ENCODE measurements at places on chromosomes 11 and 22.

DNA sequence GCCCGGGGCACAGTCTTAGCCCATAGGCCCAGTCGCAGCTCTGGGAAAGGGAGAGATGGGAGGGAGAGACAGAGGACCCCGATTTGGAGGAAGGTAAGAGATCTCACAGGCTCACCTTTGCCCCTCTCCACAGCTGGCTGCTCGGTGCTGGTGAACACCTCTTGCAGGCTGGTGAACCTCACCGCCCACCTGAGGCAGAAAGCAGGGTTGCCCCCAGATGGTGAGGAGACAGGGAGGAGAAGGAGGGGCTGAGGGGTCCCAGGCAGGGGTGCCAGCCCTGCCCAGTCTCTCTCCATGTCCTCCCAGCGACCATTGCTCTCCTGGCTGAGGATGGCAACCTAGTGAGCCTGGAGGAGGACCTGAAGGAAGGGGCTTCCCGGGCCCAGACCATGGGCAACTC, 1.2 kb downstream of the C22orf15 start:
- DNase-seq, result no peak

- no peak for DNase-seq
Measured at GRCh38 chr11:27864091-27864491, 163.8 kb upstream of the BDNF start.

- no peak for DNase-seq
Measured at GRCh38 chr11:83102834-83103233, 31.1 kb upstream of the RAB30 start.

- peak; percentile 77 for DNase-seq
Measured at GRCh38 chr11:111978028-111978771, 41.1 kb downstream of the DIXDC1 start.

DNA sequence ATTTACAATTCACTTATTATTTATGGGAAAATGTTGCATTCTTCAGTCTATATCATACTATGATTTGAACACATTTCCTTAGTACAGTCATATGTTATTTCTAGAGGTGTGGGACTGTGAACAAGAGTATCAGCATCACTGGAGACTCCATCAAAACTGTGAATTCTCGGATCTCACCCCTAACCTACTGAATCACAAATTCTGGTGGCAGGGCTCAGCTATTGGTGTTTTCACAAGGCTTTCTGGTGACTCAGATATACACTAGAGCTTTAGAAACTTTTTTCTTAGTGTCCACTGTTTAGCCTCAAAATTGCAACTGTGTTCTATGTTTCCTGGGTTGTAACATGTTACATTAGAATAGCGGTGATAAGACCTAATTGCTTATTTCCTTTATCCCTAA, 352.9 kb upstream of the DDI1 start:
- peak; percentile 71 for DNase-seq

- DNase-seq, result no peak
Measured at GRCh38 chr22:44671742-44672141, 30.3 kb upstream of the PRR5 start.

DNA sequence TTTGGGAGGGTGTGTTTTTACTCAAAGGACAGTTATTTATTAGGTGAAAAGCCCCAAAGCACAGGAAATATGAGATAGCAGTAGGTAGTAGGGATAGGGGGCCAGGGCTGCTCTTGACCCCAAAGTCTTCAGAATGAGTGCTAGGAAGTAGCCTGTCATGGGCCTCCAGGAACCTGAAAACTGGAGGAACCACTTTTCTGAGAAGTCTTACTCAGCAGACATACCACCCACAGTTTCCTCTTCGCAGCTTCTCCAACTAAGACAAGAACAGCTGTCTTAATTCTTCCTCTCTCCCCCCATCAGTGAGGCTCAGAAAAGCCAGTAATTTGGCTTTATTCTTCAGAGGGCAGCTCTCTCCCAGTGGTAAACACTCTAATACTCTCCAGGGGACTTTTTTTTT, 84.0 kb upstream of the CTSC start:
- peak; percentile 11 for DNase-seq

DNA sequence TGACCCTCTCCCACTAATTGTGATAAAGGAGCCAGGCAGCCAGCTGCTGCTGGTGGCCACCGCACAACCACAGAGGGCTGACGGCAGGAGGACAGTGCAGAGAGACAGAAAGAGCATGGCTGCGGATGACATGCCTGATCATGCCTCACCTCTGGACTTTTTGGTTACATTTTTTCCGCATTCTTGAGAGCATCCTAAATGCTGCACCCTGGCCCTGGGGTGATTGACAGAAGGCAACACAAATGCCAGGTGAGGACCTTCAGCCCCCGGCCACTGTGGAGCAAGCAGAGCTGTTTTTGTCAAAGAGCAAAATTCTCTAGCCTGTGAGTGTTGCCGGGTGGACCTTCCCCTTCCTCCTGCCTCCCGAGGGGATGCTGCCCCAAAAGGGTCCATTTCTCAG, 78.5 kb downstream of the RPS6KA4 start:
- no peak for DNase-seq

DNA sequence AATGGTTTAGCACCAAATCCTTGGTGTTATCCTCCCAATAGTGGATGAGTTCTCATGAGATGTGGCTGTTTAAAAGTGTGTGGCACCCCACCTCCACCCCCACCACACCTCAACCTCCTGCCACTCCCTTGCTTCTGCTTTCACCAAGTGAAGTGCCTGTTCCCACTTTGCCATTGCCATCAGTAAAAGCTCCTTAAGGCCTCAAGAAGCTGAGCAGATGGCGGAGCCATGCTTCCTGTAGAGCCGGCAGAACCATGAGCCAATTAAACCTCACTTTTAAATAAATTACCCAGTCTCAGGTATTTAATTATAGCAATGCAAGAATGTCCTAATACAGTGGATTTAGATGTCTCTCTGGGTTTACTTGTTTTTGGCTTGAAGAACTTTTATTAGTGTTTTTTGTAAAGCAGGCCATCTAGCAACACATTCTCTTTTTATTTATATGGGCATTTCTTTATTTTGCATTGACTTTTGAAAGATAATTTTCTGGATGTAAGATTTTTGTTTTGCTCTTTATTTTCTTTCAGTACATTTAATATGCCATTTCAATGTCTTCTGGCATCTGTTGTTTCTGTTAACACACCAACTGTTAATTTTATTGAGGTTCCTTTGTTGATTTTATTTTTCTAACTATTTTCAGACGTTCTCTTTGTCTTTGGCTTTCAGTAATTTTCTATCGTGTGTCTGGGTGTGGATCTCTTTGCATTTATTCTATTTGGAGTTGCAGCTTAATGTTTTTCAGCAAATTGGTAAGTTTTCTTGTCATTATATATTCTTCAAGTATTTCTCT, 724.5 kb upstream of the CNTN5 start:
- DNase-seq, result no peak

DNA sequence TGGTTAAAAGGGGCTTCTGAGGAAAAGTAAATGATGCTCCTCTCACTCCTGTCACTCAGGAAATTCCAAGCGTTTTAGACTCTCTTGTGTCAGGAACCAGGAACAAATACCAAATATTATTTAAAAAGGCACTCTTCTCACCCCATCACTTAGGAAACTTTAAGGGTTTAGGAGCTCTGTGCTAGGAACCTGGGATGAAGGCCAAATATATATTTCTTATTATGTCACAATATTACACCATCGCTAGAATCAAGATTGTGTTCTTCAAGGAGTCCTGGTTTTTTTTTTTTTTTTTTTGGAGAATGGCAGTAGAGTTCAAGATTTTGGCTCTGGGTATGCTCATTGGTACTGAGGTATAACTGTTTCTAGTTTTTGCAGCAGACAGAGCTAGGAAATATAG, 79.0 kb upstream of the HEPHL1 start:
- DNase-seq, result peak; percentile 7

GRCh38 chr11:115699733-115700132, 195.5 kb upstream of the CADM1 start:
- DNase-seq, result peak; percentile 89

GRCh38 chr11:4991060-4991459, 3.6 kb upstream of the OR51L1 start:
- DNase-seq, result no peak

- DNase-seq, result no peak
Measured at GRCh38 chr11:35216962-35217678, 78.1 kb downstream of the CD44 start.

GRCh38 chr22:48574776-48575617, 1252.7 kb downstream of the BRD1 start:
- peak; percentile 79 for DNase-seq

- DNase-seq, result peak; percentile 14
Measured at GRCh38 chr11:22510010-22510409, 115.6 kb downstream of the FANCF start.

DNA sequence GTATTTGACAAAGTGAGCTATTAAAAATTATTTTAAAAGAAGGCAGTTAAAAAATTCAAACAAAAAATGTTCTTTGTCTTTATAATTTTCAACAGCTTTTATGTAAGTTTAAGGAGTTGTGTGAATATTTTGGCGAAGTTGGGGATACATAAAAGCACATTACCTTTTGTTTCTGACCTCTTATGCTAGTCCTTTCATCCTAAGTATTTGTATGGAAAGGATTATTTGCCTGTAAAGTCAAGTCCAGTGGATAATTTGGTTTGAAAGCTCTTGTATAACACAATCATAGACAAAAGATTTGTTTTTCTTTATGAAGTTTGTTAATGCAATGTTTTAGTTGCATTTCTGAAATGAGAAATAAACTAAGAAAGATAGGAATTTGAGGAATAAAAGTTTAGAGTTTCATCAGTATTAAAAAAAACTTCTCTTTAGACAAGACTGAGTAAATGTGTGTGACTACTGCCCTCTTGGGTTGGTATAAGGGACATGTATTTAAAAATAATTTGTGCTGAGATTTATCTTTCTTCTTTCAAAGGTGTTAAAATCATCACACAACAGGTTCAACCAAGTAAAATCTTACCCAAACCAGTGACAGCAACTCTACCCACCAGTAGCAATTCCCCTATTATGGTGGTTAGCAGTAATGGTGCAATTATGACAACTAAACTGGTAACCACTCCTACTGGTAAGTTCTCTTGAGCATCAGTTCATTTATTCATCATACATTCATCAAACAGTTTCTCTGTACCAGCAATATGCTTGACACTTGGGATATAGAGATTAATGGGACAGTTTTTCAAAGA, 68.2 kb downstream of the EMSY start:
- peak; percentile 60 for DNase-seq

DNA sequence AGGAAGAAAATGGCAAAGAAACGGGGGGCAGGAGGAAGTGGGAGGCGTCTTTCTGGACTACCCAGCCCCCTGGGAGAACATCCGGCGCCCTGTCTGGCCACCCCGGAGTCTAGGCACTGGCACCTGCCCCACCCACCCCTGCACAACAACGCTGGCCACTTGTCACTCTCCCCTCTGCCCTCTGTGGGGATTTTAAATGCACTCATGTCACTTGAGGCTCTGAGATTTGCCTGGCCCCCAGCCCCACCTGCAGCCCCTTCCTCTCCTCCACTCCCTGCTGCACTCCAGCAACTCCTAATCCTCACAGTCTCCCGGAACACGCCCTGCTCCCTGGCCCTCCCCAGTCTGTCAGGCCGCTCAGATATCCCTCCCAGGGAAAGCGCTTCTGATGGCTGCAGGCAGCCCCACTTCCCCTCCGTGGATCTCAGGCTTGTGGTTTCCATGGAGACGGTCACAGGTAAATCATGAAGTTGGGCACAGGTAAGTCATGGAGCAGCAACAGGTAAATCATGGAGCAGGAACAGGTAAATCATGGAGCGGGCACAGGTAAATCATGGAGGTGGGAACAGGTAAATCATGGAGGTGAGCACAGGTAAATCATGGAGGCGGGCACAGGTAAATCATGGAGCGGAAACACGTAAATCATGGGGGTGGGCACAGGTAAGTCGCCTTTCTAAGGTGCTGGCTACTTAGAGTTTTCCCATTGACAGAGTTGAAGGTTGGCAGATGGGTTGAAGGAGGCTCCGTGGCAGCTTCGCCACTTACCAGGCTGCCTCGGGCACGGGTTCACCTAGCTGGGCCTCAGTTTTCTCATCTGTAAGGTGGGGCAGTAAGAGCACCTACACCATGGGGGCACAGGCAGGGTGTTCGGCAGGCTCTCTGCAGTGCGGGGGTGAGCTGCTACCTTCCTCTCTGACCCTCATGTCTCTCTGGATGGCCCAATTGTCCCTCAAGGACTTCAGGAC, 79.0 kb upstream of the SHISAL1 start:
- DNase-seq, result no peak

DNA sequence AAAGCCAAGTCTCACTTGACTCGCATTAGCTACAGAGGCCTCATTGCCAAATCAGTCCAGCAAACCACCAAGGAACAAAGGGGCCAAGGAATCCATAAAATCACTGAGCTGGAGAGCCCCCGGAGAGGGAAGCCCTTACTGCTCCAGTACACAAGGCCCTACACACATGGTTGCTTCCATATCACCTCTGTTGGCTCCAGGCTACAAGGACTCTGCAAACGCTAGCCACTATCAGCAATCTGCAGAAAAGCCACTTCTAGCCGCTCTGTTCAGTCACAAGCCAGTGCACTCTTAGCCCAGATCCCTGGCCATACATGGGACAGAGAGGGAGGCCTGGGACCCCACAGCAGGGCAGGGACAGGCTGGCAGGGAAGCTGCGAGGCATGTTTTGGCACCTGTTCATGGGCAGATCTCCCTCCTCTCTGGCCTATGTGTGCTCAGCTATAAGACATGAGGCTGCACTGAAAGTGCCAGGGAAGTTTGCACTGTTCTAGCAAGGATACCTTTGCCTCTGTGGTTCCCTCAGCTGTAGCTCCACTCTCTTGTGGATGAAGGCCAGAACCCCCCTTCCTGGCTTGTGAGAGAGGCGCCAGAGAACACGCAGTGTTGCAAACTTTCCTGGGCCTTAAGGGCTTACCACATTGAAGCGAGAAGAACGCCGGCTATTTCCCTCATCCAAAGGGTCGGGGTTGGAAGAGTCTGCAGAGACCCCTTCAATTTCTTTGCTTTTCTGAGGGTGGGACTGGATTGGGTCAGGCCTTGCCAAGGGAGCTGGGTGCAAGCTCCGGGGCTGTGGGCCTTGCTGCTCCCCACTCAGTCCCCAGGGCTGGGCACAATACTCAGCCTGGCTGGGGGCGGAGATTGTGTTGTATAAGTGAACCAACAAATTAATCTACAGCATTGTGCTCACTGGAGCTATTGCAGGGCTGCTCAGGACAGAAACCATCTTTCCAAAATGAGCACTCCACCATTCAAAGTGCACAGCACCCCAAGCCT, 108.7 kb upstream of the PITPNB start:
- DNase-seq, result no peak

DNA sequence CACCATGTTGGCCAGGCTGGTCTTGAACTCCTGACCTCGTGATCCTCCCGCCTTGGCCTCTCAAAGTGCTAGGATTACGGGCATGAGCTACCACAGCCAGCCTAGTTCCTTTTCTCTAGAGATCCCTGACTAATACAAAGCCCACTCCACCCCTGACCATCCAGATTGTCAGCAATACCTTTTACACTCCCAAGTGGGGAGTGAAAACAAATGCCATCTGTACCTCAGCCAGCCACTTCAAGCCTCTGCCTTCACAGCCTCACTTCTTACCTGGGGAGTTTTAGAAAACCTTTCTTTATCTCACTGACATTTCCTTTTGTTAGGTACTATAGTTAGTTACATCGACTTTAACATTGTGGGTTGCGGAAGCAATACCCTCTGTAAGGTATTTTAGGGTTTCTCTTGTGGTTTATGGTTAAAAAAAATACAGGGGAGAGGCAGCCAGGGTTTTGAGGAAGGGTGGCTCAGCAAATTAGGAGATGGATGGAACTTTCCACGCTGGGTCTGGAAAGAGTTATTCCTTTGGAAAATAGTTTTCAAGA, 8.9 kb downstream of the TOM1 start:
- no peak for DNase-seq

Data from fibroblast of skin of scalp (primary cell).